ENCODE measurements at places on chromosomes 2 and 18. TPM values are rescaled to one million over a fixed set of nuclear protein-coding genes. Genes with fewer than 3 reads are reported as not detected.

The HMSD gene
- 10.0 TPM for total RNA-seq

The BOLL gene
- total RNA-seq, result not detected

- no peak overlapping the region for H3K27ac ChIP-seq
- H3K36me3 ChIP-seq, result no peaks in the 10 kb centered on the region
- no peak for DNase-seq
- no peak overlapping the region for H3K4me3 ChIP-seq
- H3K4me1 ChIP-seq, result no peaks in the 10 kb centered on the region
Measured at GRCh38 chr2:165746501-165746900, 47.5 kb downstream of the GALNT3 start.

GRCh38 chr2:21676676-21677075 is 552.9 kb downstream of the TDRD15 start:
- H3K4me3 ChIP-seq, result no peak overlapping the region
- peaks cover 4% of the 10 kb centered on the region for H3K36me3 ChIP-seq
- peaks cover 2% of the 10 kb centered on the region for H3K27me3 ChIP-seq
- no peak for DNase-seq
- H3K27ac ChIP-seq, result no peak overlapping the region

DNA sequence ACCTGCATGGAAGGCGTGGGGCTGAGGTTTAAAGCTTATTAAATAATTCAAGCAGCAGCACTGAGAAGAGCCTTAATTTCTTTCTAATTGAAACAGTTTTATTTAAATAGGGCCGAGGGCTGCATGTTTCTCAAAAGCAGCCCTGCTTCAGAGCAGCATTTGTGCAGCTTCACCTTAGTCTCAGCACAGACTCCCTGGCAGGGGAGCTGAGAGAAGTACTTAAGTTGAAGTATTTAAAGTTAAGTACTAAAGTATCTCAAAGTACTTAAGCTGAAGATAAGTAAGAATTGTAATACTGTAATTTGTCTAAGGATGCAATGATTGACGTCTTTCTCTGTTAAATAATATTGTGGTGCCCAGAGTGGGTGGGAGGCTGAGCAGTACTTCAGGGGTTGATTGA is 31.4 kb downstream of the IMPA2 start:
- H3K27me3 ChIP-seq, result no peaks in the 10 kb centered on the region
- no peak for DNase-seq
- peaks cover 26% of the 10 kb centered on the region for H3K4me1 ChIP-seq
- peaks cover 5% of the 10 kb centered on the region for H3K36me3 ChIP-seq
- H3K4me3 ChIP-seq, result no peak overlapping the region

- no peaks in the 10 kb centered on the region for H3K36me3 ChIP-seq
- DNase-seq, result no peak
- peaks cover 5% of the 10 kb centered on the region for H3K4me1 ChIP-seq
- H3K4me3 ChIP-seq, result no peak overlapping the region
Measured at GRCh38 chr2:190514676-190515075, 19.8 kb downstream of the NEMP2 start.

- H3K4me3 ChIP-seq, result no peak overlapping the region
- H3K36me3 ChIP-seq, result no peaks in the 10 kb centered on the region
- H3K4me1 ChIP-seq, result peaks cover 30% of the 10 kb centered on the region
- H3K27me3 ChIP-seq, result no peaks in the 10 kb centered on the region
Measured at GRCh38 chr18:3350566-3351527, 88.9 kb downstream of the MYL12B start.

The ZC3H15 gene
- 76.7 TPM for total RNA-seq

- no peaks in the 10 kb centered on the region for H3K27me3 ChIP-seq
- no peak overlapping the region for H3K4me3 ChIP-seq
- DNase-seq, result no peak
- peaks cover 25% of the 10 kb centered on the region for H3K4me1 ChIP-seq
- H3K36me3 ChIP-seq, result peaks cover 15% of the 10 kb centered on the region
Measured at GRCh38 chr18:2884706-2885285, 38.0 kb downstream of the EMILIN2 start.

DNA sequence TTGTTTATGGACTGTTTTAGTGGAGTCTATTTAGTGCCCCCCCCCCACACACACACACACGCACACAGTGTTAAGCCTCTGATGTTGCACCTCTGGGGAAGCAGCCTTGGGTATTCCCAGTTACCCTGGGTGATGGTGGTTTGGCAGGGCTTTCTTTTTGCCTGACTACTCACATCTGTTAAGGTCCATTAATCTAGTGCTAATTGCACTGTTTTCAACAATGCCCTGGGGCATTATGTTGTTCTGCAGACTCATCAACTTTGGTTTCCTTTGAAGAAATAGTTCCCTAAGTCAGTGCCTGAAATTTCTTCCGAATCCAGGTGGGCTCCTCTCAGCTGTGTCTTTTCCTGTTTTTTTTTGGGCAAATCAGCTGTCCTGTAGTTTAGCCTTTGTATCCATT is 34.7 kb downstream of the SPOPL start:
- no peak overlapping the region for H3K27ac ChIP-seq
- H3K4me3 ChIP-seq, result no peak overlapping the region
- no peak for DNase-seq
- no peaks in the 10 kb centered on the region for H3K27me3 ChIP-seq

The SYT4 gene
- 8.2 TPM for total RNA-seq

The GLI2 gene
- total RNA-seq, result 49.1 TPM

DNA sequence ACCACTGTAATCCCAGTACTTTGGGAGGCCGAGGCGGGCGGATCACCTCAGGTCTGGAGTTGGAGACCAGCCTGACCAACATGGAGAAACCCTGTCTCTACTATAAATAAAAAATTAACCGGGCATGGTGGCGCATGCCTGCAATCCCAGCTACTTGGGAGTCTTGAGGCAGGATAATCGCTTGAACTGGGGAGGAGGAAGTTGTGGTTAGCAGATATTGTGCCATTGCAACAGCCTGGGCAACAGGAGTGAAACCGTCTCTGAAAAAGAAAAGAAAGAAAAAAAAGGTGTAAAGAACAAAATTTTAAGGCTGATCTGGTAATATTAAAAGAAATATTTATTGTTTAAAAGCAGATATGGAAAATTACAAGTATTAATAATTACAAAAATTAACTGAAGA is 29.7 kb downstream of the ZNF804A start:
- H3K4me1 ChIP-seq, result no peaks in the 10 kb centered on the region
- no peak for DNase-seq
- no peaks in the 10 kb centered on the region for H3K36me3 ChIP-seq
- no peak overlapping the region for H3K27ac ChIP-seq
- H3K4me3 ChIP-seq, result no peak overlapping the region
- no peaks in the 10 kb centered on the region for H3K27me3 ChIP-seq

- peaks cover 3% of the 10 kb centered on the region for H3K4me1 ChIP-seq
- no peak overlapping the region for H3K27ac ChIP-seq
- no peak for DNase-seq
Measured at GRCh38 chr2:124187948-124188347, 162.9 kb downstream of the CNTNAP5 start.

DNA sequence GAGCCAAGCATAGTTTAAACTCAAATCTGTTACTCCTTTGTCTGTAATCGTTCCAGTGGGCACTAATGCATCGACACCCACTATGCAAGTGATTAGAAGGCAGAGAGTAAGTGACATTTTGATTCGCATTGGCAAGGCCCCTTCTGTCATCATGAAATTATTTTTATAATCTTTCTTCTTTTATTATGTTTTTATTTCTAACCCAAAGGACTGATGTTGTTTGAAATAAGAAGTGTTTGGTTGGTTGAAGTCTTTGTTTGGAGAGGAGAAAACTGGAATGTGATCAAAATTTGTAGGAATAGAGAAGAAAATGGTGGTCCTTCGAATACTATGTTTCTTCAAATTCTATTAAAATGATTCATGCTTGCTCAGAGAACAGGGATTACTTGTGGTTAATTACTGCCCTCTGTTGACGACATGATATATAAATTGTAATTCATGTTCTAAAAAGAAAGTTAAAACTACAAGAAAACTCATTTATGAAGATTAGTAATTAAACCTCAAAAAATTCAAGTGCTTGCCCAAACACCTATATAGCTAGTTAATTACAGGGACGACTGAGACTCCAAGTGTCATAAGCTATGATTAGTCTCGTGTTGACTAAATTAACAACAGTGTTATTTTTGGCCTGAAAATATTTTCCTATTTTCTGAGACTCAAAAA is 26.4 kb upstream of the TFPI start:
- no peak overlapping the region for H3K27ac ChIP-seq
- no peak overlapping the region for H3K4me3 ChIP-seq
- no peaks in the 10 kb centered on the region for H3K36me3 ChIP-seq

The PROM2 gene
- 2.7 TPM for total RNA-seq

The ZBTB7C gene
- total RNA-seq, result 0.45 TPM

The SNRPD1 gene
- total RNA-seq, result 167 TPM

- H3K4me3 ChIP-seq, result no peak overlapping the region
- H3K27me3 ChIP-seq, result no peaks in the 10 kb centered on the region
- H3K27ac ChIP-seq, result no peak overlapping the region
Measured at GRCh38 chr2:132911726-132912724, 242.0 kb upstream of the LYPD1 start.

The ANKRD30BL gene
- not detected for total RNA-seq

The PRKAG3 gene
- total RNA-seq, result not detected

GRCh38 chr2:238943338-238944067 is 95.6 kb downstream of the TWIST2 start:
- no peak for DNase-seq
- no peak overlapping the region for H3K27ac ChIP-seq
- no peaks in the 10 kb centered on the region for H3K27me3 ChIP-seq
- H3K36me3 ChIP-seq, result no peaks in the 10 kb centered on the region

Data from neural crest cell (in vitro differentiated cells).